ENCODE measurements at places on chromosomes 12 and 14.

- no peak for DNase-seq
Observed at GRCh38 chr12:54138219-54138618, 50.6 kb downstream of the SMUG1 start.

DNA sequence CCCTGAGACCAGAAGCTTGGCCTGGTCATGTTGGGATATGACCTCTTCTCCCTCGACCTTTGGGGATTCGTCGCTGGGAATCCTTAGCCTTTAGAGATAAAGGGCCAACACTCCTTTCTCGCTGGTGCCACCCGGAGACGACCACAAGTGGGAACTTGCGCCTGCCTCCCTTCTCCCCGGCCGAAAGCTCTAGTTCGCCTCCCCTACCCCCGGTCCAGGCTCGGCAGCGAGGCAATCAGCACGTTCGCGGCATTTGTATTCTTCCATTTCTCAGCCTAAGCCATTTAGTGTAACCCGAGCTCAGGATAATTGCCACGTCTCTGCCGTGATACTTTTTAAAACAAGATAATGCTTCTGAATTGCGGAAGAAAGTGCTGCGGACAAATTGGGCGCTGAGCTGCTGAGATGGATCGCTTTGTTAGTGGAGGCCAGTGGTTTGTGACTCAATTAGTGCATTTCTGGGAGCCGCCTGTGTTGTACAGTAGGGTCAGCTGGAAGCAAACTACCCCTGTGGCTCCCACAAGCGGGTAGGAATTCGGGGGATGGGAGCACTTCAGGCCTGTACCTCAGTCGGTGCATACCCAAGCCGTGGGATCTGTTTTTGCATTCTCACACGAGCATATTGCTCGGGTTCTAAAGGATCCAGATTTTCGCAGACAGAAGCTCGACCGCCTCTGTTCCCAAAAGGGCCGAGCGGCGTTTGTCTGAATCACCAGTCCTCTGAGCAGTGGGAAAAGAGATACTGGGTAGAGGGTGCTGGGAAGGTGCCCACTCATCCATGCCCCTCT is 6.8 kb upstream of the SIX1 start:
- DNase-seq: peak; percentile 32

DNA sequence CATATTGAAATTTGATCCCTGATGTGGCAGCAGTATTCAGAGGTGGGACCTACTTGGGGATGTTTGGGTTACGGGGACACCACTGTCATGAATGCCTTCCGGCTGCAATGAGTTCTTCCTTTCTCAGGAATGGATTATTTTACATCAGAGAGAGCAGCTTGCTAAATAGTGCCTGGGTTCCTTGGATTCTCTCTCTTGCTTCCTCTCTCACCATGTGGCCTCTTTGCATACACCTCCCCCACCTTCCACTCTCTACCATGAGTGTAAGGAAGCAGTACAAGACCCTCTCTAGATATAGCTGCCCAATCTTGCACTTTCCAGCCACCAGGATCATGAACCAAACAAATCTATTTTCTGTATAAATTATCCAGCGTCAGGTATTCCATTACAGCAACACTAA is 15.4 kb upstream of the SCAF11 start:
- DNase-seq: no peak

GRCh38 chr14:60093080-60093479 is 1.4 kb downstream of the PCNX4 start:
- DNase-seq: no peak

DNA sequence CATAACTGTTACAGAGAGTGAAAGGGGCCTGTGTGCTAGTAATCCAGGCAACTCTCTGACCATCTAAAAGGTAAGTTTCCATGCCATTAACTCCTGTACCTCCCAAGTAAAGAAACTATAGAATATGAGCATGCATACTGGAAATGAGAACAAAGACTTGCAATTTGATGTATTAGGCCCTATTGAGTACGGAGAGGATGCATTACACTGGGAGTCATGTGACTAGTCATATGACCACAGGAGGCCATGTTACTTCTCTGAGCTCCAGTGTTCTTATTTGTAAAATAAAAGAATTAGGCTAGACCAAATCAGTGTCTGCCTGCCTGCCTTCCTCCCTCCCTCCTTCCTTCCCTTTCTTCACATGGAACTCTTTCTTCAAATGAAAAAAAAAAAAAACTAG is 440.1 kb upstream of the CCDC196 start:
- peak; percentile 52 for DNase-seq

- no peak for DNase-seq
Observed at GRCh38 chr12:44765796-44766195, 110.3 kb downstream of the NELL2 start.

DNA sequence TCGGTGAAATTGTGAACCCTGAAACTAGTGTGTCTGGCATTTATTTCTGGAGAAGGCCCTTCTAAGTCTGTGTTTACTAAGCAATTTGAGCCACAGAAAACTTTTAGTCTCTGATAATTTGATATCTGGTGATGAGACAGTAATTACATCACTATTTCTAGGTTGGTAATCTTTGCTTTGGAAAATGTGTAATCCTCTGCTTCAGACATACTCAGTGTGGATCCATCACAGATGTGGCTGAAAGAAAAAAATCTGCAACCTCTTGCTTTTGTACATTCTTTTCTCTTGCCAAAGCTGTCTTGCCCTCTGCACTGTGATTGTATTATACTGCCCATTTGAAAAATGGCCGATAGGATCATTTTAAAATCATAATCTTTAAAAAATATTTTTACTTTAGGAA is 78.1 kb downstream of the PELI2 start:
- no peak for DNase-seq

Data from NCI-H524 treated with DMSO at 0.1 percent for 48 hours (cell line).